ENCODE measurements at places on chromosomes 2 and 18.

DNA sequence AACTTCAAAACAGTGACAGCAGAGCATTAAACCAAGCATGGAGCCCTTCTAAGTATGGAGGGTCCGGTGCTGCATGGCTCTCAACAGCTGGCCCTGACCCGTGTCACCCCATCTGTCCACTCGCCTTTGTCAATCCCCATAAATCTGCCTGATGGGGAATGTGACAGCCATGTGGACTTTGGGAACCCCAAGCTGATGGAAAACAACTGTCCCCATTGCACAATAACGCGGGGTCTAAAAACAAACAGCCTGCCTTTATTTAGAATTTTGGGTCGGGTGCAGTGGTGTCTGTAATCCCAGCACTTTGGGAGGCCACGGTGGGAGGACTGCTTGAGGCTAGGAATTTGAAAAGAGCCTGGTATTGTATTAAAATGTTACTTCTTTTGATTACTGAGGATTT, 17.1 kb upstream of the THADA start:
- no peak overlapping the region for H3K4me3 ChIP-seq
- H3K27ac ChIP-seq: no peak overlapping the region
- no peak for DNase-seq
- no peaks in the 10 kb centered on the region for H3K36me3 ChIP-seq
- no peaks in the 10 kb centered on the region for H3K27me3 ChIP-seq

GRCh38 chr2:177393203-177393755, 706 bp downstream of the AGPS start:
- no peaks in the 10 kb centered on the region for H3K36me3 ChIP-seq
- no peak for DNase-seq
- no peak overlapping the region for H3K27ac ChIP-seq

GRCh38 chr2:235300368-235301201, 193.3 kb upstream of the AGAP1 start:
- H3K27ac ChIP-seq: no peak overlapping the region
- DNase-seq: no peak
- no peaks in the 10 kb centered on the region for H3K36me3 ChIP-seq
- no peaks in the 10 kb centered on the region for H3K27me3 ChIP-seq
- H3K4me3 ChIP-seq: no peak overlapping the region

- no peaks in the 10 kb centered on the region for H3K27me3 ChIP-seq
- H3K27ac ChIP-seq: no peak overlapping the region
- no peak overlapping the region for H3K4me3 ChIP-seq
Observed at GRCh38 chr2:179613701-179614100, 247.7 kb downstream of the ZNF385B start.

DNA sequence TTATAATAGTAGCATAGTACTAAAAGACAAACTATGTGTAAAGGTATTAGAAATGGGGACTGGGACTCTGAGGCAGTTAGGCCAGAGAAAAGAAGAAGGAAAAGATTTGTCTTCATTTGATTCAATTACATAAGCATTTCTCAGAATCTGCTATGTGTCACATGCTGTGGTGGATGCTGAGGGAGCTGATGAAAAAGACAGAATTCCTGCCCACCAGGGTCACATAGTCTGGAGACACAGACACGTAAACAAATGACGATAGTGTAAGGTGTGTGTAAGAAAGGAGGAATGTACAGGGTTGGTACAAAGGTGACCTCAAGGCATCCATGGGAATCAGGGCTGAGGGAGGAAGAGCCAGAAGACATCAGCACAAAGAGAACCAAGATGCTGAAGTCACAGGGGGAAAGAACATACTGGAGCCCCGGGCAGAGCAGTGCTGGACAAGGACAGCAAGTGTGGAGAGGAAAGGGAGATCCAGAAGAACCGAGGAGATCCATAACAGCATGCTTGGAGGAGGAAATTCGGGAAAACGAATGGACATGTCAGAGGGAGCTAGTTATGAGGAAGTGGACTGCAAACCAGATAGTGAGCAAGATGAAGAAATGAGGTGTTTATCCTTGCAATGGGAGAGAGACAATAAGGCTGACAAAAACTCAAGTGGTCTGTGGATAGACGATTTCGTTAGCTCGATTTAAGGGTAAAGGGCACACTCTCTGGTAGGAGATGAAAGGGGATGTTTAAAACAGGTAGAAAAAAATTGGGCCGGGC, 1.2 kb upstream of the MAPRE3 start:
- DNase-seq: no peak
- H3K4me3 ChIP-seq: no peak overlapping the region
- no peaks in the 10 kb centered on the region for H3K27me3 ChIP-seq

DNA sequence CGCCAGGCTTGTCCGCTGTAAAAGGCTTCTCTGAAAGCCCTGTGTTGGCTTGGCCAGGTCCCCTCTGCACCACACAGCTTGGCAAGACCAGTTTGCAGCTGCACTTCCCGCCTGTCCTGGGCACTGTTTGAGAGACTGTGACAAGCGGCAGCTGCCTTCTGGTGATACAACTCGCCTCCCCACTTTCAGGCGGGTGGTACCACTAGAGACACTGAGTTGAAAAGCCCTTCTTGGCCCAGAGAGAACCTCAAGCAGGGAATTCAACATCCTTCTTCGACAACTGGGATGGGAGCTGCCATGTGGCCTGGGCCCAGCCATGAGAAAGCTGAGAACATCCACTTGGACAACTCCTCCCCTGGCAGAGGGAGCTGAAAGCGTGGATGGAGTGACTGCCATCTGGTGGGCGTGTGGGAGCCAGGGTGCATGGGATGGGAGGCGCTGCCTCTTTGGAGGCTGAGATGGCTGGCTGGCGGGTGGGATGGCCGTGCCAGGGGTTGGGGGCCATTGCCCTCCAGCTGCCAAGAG, 125.5 kb upstream of the REV1 start:
- no peaks in the 10 kb centered on the region for H3K36me3 ChIP-seq
- H3K4me3 ChIP-seq: no peak overlapping the region
- DNase-seq: no peak
- H3K4me1 ChIP-seq: no peaks in the 10 kb centered on the region
- no peaks in the 10 kb centered on the region for H3K27me3 ChIP-seq

- H3K4me1 ChIP-seq: no peaks in the 10 kb centered on the region
- DNase-seq: no peak
- H3K4me3 ChIP-seq: no peak overlapping the region
- no peaks in the 10 kb centered on the region for H3K27me3 ChIP-seq
- H3K36me3 ChIP-seq: no peaks in the 10 kb centered on the region
- no peak overlapping the region for H3K27ac ChIP-seq
Observed at GRCh38 chr2:143514413-143514812, 385.2 kb downstream of the ARHGAP15 start.

DNA sequence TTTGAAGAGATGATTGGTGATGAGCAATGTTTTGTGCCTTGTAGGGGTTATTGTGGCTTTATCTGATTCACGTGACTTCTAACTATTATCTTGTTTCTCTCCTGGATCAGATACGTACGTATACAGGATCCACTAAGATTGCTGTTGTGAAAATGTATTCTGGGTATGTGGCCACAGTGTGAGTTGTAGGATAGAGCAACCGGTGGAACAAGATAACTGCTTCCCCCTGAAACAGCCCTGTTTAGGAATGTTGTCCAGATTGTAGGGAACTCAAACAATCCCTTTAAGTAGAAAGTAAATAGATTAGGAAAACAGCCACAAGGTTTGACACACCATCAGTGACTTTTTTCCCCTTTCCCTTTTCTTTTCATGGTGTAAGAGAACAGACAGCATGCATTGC, 22.3 kb upstream of the MBOAT2 start:
- no peak overlapping the region for H3K27ac ChIP-seq
- no peak overlapping the region for H3K4me3 ChIP-seq
- DNase-seq: no peak
- no peaks in the 10 kb centered on the region for H3K4me1 ChIP-seq

- H3K4me3 ChIP-seq: no peak overlapping the region
- H3K36me3 ChIP-seq: no peaks in the 10 kb centered on the region
- H3K27me3 ChIP-seq: no peaks in the 10 kb centered on the region
- H3K4me1 ChIP-seq: no peaks in the 10 kb centered on the region
- no peak for DNase-seq
Observed at GRCh38 chr2:171124541-171124940, 36.2 kb downstream of the TLK1 start.

- no peaks in the 10 kb centered on the region for H3K36me3 ChIP-seq
- H3K27ac ChIP-seq: no peak overlapping the region
- no peak for DNase-seq
Observed at GRCh38 chr2:26384183-26384582, 17.5 kb upstream of the DRC1 start.

DNA sequence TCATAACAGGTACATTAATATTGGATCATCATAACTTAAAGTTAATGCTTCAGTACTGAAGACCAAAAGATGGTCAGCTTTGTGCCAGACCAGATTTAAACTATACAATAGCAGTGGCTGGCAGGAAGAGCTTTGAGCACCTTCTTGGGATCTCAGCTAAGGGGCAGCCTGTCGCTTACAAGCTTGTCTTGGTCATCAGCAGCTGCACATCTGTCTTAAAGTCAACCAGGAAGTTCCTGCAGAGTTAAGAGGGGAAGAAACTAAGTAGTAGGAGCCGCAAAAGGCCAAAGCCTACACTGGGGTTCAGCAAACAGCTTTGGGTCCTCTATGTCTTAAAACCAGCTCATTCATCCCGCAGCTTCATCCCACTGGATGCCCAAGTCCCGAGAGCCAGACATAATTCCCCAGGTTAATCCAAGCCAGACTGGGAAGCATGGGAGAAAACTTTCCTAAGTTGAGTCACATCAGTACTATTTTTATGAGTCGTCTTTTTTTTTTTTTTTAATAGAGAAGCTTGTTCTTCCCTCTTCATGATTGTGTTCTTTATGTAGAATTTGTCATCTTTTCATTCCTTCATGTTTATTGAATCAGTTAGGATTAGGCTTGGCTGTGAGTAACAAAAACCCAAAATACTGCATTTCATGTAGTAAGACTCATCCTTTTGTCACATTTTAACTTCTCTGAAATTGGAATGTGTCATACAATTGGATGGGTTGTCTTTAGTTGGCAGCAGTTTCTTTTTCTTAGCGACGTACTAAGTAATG, 59.3 kb downstream of the SERTAD2 start:
- H3K4me1 ChIP-seq: no peaks in the 10 kb centered on the region
- H3K27ac ChIP-seq: no peak overlapping the region
- no peaks in the 10 kb centered on the region for H3K27me3 ChIP-seq
- H3K4me3 ChIP-seq: no peak overlapping the region
- no peak for DNase-seq

GRCh38 chr2:199471443-199472057, 13.8 kb upstream of the SATB2 start:
- H3K27me3 ChIP-seq: peaks cover 21% of the 10 kb centered on the region
- no peaks in the 10 kb centered on the region for H3K4me1 ChIP-seq
- DNase-seq: no peak
- H3K27ac ChIP-seq: no peak overlapping the region
- peak overlapping the region; percentile 9 for H3K4me3 ChIP-seq

DNA sequence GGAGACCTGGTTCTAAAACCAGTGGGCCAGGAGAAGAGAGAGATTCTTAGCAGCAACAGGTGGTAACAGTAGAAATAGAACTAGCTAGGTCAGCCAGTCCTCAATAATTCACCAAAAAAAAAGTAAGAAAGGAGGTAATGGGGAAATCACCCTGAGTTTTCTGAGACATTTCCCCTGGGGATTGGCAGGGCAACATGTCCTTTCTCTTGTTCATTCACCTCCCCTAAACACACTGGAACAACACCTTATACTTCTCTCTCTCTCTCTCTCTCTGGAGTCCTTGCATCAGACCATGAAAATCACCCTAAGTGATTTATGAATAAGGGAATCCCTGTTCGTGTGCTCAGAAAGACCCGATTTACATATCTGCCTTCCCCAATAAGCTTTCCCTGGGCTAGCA, 64.8 kb downstream of the COX7A2L start:
- H3K4me3 ChIP-seq: no peak overlapping the region
- no peaks in the 10 kb centered on the region for H3K4me1 ChIP-seq
- H3K27me3 ChIP-seq: no peaks in the 10 kb centered on the region
- no peak overlapping the region for H3K27ac ChIP-seq

DNA sequence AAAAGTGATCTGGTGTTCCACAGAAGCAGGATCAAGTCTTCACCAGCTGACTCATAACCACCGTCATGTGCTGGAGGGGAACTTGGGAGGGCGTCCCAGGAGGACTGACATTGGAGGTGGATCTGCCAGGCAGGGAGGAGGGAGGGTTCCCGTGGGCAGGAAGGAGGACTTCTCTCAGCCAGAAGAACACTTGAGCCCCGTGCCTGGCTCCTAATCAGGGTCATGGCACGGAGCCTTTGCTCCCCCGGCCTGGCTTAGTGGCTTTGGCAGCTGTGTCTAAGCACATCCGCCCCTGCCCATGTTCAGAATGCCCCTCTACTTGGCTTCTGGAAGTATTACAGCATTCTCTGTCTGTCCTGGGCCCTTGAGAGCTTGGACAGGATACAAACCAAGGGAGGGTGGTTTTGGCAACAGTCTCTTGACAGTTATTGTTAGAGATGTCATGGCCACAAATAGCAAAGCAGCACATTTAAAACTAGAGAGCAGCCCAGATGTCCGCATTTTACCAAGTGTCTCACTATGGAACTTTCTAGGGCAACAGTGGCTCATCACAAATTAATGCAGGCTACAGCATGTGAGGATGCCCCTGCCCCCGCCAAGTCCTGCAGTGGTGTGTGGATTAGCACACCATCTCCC, 11.5 kb downstream of the PPP1R7 start:
- H3K4me3 ChIP-seq: no peak overlapping the region
- peak; percentile 59 for DNase-seq
- H3K36me3 ChIP-seq: no peaks in the 10 kb centered on the region
- H3K4me1 ChIP-seq: peaks cover 8% of the 10 kb centered on the region
- H3K27me3 ChIP-seq: no peaks in the 10 kb centered on the region

- no peaks in the 10 kb centered on the region for H3K27me3 ChIP-seq
- no peaks in the 10 kb centered on the region for H3K36me3 ChIP-seq
- DNase-seq: peak; percentile 29
- H3K4me1 ChIP-seq: no peaks in the 10 kb centered on the region
- peak overlapping the region; percentile 85 for H3K4me3 ChIP-seq
- H3K27ac ChIP-seq: peak overlapping the region; percentile 97
Observed at GRCh38 chr2:65129286-65129825, 550 bp downstream of the RAB1A start.

- no peak overlapping the region for H3K27ac ChIP-seq
- no peak for DNase-seq
- H3K4me3 ChIP-seq: no peak overlapping the region
Observed at GRCh38 chr2:147538821-147539220, 306.0 kb upstream of the ACVR2A start.

DNA sequence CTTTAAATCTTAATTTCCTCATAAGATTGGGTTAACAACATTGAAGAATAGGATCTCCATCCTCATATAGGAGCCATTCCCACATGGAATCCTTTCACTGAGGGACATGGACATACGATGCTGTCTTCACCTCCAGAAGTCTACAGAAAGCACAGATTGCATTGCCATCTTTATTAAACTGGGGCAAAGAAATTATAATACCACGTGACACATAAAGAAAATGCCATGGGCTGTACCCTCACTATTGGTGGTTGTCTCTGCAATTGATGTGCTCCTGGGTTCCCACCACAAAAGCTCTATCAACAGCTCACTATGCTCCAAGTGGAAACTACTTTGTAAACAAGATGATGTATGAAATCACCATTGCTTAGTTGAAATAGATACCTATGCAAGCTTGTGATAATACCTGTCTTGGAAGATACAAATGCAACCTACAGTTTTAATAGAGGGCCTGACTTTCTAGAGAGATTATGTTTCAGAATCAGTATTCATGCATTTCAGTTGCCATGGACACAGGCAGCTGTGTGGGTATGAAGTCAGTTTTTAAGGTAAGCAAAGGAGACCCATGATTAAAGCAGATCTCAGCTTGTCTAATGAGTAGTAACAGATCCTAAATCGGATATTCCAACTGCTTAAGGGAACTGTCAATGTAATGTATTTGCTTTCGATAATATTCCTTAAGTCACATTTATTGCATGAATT, 337.0 kb downstream of the RAD51AP2 start:
- H3K36me3 ChIP-seq: no peaks in the 10 kb centered on the region
- no peak overlapping the region for H3K27ac ChIP-seq
- no peak for DNase-seq
- H3K27me3 ChIP-seq: no peaks in the 10 kb centered on the region
